ENCODE measurements at places on chromosomes 16 and 17.

DNA sequence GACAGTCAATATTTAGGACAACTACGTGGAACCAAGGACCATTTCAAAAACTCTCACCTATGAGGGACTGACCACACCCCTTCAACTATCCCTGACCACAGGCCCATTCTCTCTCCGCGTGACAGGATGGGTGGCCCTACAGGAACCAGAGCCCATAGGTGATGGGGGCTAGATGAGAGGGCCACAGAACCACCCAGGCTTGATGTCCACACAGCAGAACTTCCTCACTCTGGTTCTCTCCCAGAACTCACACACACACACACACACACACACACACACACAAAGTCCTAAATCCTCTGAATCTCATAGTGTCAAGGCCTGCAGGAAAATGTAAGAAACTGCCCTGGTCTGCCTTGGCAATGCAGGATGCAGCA lies 1.5 kb downstream of the ZNF319 start:
- DNase-seq: no peak

DNA sequence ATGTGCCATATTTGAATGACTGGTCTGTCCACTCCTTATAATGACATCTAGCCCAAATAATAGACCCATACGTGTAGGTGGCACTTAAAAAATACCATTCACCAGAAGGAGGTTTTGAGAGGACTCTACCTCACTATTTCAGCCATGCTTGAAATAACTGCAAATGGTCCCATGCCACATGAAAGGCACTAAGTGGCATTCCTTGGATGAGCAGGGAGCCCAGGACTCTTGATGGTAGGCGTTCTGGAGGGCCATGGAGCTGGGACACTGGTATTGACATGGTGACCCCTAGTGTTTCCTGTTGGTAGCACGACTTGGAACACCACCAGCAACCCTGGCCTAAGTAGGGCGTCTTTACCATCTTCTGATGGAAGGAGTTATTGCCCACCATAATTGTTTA lies 148.7 kb upstream of the ZFHX3 start:
- DNase-seq: peak; percentile 71

GRCh38 chr17:55818451-55819375 lies 67.9 kb downstream of the PCTP start:
- no peak for DNase-seq

DNA sequence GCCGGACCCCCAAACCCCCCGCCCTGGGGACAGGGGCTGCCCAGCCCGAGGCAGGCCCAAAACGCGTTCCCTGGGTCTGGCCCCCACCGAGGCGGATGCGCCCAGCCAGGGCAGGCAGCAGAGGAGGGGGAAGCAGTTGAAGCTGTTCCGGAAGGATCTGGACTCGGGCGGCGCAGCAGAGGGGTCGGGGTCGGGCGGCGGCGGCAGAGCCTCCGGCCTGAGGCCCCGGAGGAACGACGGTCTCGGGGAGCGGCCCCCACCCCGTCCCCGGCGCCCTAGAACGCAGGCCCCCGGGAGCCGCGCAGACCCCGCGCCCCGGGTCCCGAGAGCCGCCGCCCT lies 22.9 kb upstream of the ZFPM1 start:
- DNase-seq: no peak

DNA sequence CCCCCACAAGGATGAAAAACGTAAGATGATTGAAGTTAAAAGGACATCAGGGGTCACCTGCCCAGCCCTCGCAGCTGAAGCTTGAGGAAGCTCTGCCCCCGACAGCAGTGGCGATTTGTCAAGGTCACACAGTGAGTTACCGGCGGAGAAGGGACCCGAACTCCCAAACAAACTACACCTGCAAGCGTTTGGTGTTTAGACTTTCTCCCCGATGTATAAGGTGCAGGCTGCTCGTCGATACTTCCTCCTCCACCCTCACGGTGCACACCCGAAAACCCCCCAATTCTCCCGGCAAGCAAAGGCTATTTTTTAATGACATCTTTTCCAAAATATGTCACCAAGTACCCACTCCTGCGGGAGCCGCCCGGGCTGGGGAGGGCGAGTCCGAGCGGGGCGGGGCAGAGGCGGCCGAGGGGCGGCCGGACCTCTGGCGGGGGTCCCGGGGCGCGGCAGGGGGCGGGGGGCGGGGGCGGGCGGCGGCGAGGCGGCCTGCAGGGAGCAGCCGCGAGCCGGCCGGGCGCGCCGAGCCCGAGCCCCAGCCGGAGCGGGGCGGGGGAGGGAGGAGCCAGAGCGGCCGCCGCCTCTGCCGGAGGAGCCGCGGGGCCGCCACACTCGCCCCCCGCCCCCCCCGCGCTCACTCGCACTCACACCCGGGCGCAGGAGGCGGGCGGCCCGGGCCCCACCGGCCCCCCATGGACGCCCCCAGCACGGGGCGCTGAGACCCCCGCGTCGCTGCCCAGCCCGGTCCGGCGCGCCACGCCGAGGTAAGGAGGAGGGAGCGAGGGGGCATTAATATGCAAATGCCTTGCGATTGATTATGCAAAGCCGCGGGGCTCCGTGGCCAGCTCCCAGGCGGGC lies at the start of gene THRA:
THRA (plus strand) TSS at position 637 of the 858 bp plus-strand sequence. CDS start 11,524 bp downstream, outside the sequence.
- peak; percentile 76 for DNase-seq

DNA sequence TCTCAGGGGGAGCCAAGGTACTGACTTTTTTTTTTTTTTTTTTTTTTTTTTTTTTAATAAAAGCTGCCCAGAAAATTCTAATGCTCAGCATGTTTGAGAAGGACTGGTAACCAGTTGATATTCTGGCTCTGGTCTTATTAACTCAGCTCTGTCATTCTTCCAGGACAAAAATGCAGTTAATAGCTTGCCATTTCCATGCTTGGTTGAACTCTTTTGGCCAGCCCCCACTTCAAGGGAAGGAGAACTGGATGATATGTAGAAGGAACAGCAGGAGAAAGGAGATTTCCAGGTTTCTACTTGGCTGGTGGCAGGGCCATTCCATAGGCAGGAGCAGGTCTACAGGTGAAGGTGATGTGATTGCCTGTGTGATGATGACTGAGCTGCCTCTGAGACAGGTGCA lies 59.2 kb upstream of the TANC2 start:
- no peak for DNase-seq

DNA sequence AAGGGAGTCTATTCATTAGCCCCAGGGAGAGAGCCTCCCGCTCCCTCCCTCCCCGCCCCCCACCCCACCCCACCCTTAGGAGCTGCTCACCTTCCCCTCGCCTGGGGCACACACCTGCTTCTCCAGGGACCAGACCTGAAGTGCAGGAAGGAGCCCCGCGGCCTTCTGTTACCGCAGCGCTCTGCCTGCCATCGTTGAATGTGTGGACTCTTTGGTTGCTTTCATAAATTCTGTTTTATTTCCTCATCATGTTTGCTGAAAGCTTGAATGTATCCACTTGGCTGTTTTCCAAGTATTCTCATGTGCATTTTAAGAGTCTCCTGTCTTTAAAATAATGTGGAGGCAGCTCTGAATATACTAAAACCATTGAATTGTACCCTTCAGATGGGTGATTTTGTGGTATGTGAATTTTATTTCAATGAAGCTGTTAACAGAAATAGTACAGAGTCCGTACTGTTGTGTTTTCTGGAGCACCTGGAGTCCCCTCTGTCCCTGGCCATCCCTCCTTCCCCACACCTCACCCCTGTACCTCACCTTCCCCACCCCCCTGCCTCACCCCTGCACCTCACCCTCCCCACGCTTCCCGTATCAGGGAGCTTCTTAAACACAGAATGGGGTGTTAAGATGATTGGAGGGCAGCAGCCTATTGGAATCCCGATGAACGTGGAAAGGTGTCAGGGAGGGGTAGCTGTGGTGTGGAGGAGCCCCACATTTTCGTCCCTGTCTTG lies 25.5 kb downstream of the RAB11FIP3 start:
- DNase-seq: peak; percentile 17

DNA sequence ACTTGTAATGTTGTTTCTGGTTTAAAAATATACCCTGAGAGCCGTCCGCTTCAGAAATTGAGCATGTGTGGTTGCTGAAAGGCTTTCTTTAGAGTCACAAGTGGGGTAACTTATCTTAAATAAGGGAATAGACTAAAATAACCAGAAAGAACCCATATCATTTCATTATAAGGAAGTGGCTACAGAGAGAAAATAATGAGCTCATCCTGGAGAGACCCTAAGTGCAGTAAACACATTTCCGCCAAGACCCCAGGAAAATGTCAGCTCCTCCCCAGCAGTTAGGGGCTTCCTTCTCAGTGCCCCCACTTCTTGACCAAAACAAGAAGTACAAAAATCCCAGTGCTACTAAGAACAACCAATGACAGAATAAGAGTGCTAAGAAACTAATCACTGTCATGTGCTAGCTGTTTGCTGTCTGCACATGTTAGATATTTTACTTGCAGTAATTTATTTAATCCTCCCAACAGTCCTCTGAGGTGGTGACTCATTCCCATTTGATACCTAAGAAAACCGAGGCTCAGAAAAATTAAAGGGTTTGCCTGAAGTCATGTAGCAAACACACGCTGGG lies 83.5 kb downstream of the CDYL2 start:
- DNase-seq: no peak

DNA sequence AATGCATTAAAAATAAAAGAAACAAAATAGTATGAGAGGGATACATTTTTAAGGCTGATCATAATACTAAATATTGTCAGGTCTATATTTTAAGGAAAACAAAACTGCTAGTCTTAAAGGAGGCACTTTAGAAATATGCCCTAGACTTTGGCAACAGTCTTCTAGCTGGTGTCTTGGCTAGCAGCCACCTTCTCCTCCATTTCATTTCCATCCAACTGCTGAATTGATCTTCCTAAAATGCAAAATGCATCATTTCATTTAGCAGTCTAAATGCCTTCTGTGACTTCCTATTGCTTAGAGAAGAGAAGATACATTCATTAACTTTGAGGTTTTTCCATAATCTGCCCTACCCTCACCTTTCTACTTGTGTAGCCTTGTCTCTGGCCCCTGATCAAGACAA lies 1404.1 kb downstream of the CDH11 start:
- DNase-seq: no peak

DNA sequence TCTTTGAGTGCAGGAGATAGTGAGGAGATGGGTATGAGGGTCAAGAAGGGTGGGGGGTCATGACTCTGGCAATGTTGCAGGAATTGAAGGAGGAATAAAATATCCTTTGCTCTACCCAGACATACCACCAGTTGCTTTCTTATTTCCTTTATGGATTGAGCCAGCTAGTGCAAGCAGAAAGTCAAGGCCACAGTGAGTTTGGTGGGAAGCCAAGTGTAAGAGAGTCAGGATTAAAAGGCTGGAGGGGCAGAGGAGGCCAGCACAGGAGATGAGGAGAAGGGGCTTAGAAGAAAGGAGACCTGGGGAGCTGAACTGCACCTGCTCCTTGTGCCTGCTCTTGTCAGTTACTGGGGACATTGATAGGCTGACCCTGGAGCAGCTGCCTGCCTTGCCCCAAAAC lies 16.1 kb downstream of the PIRT start:
- DNase-seq: no peak

DNA sequence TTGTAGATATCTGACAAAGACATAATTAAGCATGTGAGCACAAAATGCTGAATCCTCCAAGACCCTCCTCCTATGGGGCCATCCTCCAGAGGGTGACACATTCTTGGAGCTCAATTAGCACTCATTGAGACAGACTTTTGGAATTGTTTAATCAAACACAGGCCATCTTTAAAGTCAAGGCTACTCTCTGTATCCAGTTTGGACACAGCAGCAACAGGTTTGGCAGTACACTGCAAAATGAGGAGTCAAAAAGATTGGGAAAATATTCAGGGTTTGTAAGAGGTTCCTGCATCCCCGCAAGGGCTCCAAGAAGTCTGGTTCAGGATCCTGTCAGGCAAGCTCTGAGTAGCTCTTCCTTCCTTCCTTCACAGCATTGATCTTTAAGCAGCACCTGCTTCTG lies 1.3 kb downstream of the ITFG1 start:
- no peak for DNase-seq

GRCh38 chr16:82782715-82783251 lies 156.0 kb downstream of the CDH13 start:
- DNase-seq: no peak

DNA sequence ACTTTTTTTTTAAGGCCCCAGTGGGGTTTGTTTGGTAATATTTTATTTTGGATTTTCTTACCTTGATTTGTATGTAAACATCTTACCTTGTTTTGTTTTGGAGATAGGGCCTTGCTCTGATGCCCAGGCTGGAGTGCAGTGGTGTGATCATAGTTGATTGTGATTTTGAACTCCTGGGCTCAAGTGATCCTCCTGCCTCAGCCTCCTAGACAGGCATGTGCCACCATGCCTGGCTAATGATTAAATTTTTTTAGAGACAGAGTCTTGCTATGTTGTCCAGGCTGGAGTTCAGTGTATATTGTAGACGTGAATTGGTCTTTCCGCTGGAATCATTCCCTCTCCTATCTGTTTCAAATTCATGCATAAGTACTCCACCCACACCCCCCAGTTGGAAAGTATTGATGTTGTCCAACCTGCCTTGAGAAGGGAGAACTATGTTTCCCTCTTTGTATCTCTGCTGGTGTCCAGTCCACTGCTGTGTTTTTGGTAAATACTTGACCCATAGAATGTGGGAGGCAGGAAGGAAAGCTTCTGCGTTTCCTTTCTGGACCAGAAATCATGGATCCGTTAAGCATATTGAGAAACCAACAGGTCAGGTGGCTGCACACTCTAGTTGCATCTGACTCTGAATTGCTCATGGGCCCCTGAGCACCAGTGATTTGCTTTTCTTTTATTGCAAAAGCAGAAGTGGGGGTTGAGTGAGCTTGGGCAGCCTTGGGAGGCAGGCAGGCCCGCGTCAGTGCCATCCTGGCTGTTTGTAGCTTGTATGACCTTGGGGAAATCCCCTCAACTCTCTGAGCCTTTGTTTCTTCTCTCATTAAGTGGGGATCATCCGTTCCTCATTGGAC lies 25.0 kb downstream of the RMI2 start:
- DNase-seq: peak; percentile 90

DNA sequence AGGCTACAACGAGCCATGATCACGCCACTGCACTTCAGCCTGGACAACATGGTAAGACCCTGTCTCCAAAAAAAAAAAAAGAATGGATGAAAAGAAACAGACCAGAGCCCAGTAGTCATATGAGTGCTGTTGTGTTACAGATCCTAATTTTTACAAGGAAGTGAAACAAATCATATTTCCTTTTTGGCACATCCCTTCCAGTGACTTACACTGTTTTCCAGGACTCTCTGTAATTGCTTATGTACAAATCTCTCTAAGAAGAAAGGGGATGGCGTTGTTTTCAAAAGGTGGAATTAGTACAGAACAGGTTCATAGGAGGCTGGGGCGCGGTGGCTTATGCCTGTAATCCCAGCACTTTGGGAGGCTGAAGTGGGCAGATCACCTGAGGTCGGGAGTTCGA lies 19.8 kb upstream of the ZNF594 start:
- DNase-seq: no peak

GRCh38 chr17:9479964-9480363 lies 95.7 kb downstream of the STX8 start:
- DNase-seq: no peak

GRCh38 chr17:62675701-62676100 lies 48.2 kb downstream of the MRC2 start:
- no peak for DNase-seq

DNA sequence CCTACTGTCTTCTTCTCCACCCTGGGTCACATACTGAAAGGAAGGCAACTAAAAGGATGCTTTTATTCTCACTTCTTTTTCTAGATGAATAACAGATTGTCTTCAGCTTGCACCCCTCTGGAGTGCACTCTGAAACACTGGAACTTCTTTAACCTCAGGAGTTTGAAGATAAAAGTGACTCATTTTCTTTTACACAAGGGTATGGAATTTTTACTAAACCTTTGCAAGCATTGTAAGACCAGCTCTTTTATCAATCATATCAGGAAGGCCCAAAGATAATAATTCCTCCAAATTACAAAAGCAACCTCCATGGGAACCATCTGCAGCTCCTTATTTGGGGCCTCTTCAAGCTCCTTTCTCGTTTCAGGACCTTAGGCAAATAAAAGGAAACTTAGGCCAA lies 193.5 kb upstream of the KIF2B start:
- no peak for DNase-seq
